ENCODE measurements at places on chromosomes 2 and 18. TPM values are rescaled to one million over a fixed set of nuclear protein-coding genes. Genes with fewer than 3 reads are reported as not detected.

- peaks cover 49% of the 10 kb centered on the region for H3K4me1 ChIP-seq
- H3K36me3 ChIP-seq: no peaks in the 10 kb centered on the region
- H3K27ac ChIP-seq: no peak overlapping the region
Measured at GRCh38 chr2:190216829-190217228, 102.8 kb downstream of the HIBCH start.

GRCh38 chr2:98180456-98180855 lies 93.5 kb downstream of the VWA3B start:
- H3K4me1 ChIP-seq: no peaks in the 10 kb centered on the region
- no peak overlapping the region for H3K27ac ChIP-seq
- no peaks in the 10 kb centered on the region for H3K36me3 ChIP-seq

The CHRNG gene
- total RNA-seq: not detected

GRCh38 chr2:237830522-237830921 lies 28.9 kb upstream of the RAMP1 start:
- H3K36me3 ChIP-seq: no peaks in the 10 kb centered on the region
- H3K27me3 ChIP-seq: no peaks in the 10 kb centered on the region
- DNase-seq: no peak
- no peak overlapping the region for H3K4me3 ChIP-seq

DNA sequence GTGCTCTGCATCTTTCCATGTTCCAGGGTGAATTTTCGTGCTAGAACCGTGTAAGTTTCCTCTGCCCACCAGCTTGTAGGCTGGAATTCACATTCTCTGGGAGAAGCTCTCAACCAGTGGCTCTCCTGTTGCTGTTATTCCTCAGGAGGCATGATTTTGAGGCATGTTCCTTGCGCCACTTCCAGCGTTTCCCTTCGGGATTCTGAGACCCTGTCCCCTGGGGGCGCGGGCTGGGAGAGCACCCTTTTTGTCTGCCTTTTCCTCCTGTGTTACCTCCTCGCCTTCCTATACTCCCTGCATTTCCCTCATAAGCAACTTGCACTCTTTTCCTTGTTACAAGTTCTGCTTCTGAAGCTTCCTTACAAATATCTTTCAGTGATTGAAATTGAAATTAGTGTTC lies 156.4 kb downstream of the PTPRM start:
- no peak overlapping the region for H3K27ac ChIP-seq
- no peaks in the 10 kb centered on the region for H3K27me3 ChIP-seq
- H3K4me1 ChIP-seq: peaks cover 16% of the 10 kb centered on the region
- no peaks in the 10 kb centered on the region for H3K36me3 ChIP-seq
- DNase-seq: no peak

The ANKRD62 gene
- total RNA-seq: not detected

Data from thoracic aorta (tissue), 2 donors.